Esophagus squamous epithelium (tissue), 5 donors: ENCODE measurements at places on chromosomes 13 and 19.

GRCh38 chr13:48155848-48156247 lies 60.9 kb upstream of the MED4 start:
- no peak for DNase-seq

DNA sequence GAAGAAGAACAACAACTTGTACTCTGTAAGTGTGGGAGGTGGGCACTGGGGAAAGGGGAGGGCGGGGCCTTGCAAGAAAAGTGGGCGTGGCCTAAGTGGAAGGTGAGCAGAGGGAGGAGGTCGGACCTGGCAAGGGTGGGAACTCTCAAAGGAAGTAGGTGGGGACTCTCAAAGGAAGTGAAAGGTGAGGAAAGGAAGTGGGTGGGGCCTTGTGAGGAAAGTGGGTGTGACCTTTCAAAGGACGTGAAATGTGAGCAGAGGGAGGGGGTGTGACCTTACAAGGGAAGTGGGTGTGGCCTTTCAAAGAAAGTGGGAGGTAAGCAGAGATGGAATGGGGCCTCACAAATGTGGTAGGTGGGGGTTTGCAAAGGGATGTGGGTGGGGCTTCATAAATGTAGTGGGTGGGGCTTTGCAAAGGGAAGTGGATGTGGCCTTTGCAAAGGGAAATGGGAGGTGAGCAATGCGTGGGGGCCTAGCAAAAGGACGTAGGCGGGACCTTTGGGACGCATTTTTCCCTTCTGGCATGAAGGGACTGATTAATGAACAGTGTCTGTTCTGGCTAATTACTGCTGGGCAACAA lies 25.9 kb downstream of the ACSBG2 start:
- no peak for DNase-seq

GRCh38 chr19:12873891-12874745 lies 7.1 kb downstream of the DNASE2 start:
- no peak for DNase-seq

DNA sequence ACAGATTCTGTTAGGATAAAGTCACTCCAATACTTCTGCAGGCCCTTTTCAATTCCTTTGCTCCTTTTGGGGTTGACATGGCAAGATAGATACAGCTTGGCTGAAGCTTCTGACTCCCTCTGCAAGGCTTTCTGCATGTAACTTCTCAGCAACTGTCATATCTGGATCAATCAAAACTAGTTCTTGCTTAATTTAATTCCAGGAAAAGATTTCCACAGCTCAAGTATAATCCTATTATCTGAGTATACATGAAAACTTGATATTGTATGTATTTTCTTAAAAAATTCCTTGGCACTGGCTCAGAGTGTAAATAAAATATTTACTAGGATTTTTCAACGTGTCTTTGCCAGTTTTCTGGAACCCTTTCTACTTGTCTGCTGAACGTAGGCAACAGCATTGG lies 109.6 kb downstream of the STARD13 start:
- DNase-seq, result no peak

GRCh38 chr19:1613808-1614570 lies 8.7 kb upstream of the UQCR11 start:
- no peak for DNase-seq

DNA sequence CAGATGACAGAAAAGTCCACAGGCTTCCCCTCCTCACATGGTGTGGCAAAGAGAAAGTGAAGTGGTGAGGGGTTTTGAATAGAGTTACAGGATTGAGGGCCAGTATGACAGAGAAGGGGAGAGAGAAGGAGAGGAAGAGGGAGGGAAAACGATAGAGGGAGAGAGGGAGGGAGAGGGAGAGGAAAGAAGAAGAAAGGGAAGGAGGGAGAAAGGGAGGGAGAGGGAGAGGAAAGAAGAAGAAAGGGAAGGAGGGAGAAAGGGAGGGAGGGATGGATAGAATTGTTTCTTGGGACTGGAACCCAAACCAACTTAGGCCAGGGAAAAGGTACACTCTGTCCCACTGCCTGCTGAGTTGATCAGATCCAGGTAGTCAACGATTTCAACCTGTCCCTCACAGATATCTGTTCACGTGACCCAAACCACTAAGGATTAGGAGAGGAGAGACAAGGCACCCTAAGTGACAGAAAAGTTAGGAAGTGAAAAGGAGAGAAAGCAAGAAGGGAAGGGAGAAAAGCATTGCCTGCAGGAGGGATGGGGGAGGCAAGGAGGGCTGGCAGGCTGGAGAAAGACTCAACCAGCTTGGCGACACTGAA lies 8.1 kb upstream of the IGFL3 start:
- DNase-seq, result no peak

- no peak for DNase-seq
Measured at GRCh38 chr13:73065036-73065435, 6.2 kb downstream of the KLF5 start.

DNA sequence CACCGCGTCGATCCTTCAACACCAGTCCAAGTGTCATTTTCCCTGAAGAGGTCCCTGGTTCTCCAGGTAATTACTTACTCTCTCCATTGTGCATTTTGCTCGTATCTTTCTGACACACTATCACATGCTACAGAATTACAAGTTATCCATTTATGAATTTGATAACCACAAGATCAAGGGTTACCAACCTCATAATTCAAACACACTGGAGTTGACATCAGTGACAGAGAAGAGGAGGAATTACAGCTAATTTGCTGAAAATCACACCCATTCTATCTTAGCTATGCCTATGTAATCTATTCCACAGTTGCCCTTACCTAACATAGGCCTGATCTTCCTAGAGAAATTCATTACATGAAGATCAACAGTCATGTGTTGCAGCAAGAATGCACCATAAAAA lies 14.2 kb downstream of the ZC3H13 start:
- no peak for DNase-seq

DNA sequence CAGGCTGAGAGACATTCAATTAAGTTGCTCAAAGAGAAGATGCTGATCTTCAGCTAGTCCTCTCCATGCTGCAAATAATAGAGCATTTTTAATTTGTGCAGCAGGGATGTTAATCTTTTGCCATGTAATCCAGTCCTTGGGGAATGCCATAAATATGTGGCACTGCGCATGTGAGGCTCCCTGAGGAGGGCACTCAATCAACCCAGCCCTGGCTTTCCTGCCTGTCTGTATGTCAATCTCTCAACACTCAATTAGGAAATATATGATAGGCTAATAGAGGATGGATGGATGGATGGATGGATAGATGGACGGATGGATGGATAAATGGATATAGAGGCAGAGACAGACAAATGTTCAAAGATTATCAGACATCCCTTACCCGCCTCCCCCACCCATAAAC lies 31.6 kb upstream of the POP4 start:
- DNase-seq, result no peak

- DNase-seq, result no peak
Measured at GRCh38 chr19:46191972-46192371, 37.6 kb upstream of the IGFL1 start.

DNA sequence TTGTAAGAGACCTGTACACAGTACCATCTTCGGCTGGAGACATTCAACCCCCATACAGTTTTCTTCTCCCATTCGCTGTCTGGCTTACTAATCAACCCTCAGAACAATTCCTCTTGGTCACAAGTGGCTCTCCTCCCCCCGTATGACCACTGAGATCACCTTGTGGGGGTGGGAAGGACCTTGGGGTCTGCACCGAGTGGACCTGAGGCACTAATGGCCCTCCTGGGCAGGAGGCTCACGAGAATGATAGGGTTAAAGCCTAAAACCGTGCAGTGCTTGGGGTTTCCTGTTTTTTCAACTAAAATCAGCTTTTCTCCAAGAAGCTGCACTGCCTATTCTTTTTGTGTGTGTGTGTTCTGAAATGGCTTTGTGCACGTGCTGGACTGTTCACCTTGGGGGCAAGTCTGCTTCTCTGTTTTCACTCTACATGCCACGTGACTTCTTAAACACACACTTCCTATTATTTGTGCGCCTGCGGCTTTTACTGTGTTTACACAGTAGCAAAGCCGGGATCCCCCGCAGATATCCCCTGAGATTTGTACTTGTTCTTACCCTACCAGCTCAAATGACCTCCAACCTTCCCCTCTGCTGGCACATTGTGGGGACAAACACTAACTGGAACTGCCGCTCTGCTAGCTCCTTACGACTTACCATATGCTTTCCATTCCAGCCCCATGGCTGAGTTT lies 12.3 kb downstream of the RBM26 start:
- peak; percentile 15 for DNase-seq

DNA sequence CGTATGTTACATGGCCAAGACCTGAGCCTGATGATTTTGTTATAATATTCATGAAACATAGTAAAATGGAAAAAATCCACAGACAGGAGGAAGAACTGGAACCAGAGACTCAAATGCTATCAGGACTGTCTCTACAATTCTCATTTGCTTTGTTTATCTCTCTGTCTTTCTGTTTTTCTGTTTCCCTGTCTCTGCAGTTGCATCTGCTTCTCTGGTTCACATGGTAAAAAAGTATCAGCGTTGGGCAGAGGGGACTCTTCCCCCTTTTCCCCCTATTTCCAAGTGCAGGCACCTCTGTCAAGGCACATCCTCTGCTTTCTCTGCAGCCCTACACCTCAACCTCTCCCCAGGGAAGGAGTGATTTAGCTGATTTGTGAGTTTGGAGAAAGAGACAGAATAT lies 41.2 kb upstream of the VWA8 start:
- no peak for DNase-seq

DNA sequence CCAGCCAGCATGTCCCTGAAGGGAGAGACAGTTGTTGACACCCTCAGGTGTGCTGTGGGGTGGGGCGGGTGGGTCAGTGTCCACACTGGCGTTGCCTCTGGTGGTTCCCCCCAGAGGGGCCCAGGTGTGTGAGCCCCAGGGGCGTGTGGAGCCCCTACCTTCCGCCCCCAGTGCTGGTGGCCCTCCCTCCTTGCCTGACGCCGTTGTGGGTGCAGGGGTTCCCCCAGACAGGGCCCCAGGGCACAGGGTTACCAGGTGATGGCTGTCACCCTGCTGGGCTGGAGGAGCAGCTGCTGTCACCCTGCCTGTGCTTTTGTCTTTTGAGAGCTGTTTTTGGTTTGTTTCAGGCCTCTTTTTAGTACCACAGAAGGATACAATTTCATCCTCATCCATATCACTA lies 27.2 kb downstream of the ATP4B start:
- DNase-seq, result no peak

GRCh38 chr13:40130871-40131636 lies 475.6 kb downstream of the COG6 start:
- DNase-seq, result no peak

DNA sequence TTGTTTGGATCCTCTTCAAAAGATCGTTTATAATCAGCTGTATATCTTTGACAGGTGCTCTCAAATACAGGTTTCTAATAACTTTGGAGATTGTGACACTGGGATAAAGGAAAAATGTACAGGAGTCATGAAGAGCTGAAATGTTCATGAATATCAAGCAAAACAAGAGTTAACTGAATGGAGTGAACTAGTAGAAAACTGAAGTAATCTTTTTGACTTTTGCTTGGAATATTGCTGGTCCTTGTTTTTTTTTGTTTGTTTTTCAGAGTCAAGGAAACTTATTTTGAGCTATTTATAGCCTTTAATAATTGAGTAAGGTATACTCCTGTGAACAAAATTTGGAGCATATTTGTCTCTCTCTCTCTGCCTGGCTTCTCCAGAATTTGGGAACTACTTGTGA lies 25.3 kb downstream of the MED4 start:
- DNase-seq, result no peak

DNA sequence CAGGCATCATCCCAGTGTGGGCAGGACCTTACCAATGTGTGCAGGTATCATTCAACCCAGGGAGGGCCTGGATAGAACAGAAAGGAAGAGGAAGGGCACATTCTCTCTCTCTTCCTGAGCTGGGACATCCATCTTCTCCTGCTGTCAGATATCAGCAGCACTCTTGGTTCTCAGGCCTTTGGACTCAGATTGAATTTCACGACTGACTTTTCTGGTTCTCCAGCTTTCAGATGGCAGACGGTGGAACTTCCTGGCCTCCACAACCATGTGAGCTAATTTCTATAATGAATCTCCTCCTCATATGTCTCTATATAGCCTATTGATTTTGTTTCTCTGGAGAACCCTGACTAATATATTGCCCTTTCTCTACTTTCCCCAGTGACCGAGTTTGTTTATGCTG lies 77.3 kb downstream of the OLFM4 start:
- no peak for DNase-seq

DNA sequence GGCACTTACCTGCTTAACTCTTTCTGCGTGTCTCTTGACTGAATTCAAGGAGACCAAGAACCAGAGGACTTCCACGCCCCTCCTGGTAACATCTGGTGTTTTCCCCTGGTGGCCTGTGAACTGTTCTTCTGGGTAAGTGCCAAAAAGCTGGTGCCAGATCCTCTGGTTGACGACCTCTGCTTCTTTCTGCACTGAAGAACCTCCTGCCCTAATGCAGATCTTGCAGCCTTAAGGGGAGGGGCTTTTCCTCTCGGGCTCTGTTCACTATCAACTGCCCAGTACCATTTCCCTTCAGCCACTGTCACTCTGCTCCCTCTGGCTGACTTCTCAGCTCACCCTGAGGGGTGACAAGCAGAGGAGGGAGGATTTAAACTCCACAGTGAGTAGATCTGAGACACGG lies 6.1 kb upstream of the ERVV-1 start:
- DNase-seq, result no peak

DNA sequence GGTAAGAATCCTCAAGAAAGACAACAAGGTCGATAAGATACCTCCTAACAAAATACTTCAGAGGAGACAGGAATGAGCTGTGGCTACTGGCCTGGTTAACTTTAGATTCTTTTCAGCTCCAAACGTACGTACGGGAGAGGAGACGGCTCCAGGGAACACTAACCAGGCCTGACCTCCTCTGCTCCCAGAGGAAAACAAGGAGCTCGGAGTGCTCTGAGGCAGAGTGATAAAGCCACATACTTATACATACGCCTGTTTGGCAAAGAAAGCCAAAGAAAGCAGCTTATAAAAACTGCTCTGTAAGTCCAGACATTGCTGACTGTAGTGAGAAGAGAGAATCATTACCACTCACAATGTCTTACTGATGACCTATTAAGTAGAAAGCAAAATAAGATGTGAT lies 263.9 kb downstream of the MZT1 start:
- no peak for DNase-seq

GRCh38 chr13:95643936-95644598 lies 439 bp downstream of the DZIP1 start:
- no peak for DNase-seq

GRCh38 chr19:29881386-29881785 lies 60.7 kb upstream of the URI1 start:
- DNase-seq, result no peak

GRCh38 chr13:98199480-98199879 lies 22.4 kb upstream of the RNF113B start:
- no peak for DNase-seq

DNA sequence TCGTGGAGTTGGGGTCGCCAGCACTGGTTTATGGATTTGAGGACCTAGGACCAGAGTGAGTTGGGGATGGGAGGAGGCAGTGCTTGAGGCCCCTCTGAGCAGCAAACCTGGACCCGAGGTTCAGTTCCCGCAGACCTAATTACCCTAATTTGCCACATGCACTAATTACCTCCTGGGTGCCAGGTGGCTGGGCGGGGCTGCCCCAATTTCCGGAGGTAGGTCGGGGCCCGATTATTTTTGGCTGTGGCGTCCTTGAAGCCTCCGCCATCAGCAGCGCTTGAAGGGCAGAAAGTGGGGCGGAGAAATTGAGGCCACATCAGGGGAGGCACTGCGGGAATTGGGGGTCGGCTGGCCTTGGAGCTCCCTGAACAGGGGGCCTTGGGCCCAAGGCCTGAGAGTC lies 5.9 kb upstream of the HOMER3 start:
- DNase-seq, result no peak
